Caudate nucleus (tissue), 63 donors: ENCODE measurements at places on chromosomes 4 and X.

GRCh38 chrX:117305168-117305766, 811.3 kb downstream of the KLHL13 start:
- no peak for DNase-seq

DNA sequence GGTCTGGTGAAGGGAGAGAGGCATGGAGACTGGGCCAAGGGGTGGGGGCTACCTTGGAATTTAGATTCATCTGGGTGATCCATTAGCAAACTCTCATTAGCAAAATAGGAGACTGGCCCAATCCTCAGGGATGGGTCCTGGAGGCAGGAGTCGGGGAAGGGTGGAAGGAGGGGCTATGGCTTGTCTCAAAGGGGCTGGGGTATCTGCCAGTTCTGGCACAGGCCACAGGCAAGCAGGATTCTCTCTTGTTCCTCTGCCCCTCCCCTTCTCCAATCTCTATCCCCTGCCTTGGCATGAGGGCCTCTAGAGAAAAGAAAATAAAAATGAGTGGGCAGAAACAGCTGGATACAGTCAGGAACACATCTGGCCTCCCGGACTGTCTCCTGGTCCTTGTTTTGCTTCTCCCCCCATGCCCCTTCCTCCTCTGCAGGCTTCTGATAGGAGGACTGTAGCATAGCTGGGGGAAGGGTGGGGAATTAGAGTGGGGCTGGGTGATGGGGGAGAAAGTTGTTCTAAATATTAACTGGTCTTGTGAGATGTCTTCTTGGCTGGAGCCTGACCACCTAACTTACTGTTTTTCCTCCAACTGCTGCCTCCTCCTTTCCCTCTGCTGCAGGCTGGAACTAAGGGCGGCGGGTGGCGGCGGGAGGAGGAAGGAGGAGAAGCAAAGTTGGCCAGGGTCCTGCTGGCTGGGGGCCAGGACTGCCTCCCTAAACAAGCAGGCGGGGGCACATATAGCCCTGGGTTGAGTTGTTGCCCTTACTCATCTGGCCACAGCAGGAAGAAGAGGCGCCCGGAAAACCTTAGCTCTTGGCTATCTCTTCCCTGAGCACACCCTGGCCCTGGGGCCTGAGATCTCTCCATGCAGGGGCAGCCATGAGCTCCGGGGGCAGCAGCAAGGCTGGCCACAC, 53.3 kb upstream of the LAS1L start:
- DNase-seq = no peak

DNA sequence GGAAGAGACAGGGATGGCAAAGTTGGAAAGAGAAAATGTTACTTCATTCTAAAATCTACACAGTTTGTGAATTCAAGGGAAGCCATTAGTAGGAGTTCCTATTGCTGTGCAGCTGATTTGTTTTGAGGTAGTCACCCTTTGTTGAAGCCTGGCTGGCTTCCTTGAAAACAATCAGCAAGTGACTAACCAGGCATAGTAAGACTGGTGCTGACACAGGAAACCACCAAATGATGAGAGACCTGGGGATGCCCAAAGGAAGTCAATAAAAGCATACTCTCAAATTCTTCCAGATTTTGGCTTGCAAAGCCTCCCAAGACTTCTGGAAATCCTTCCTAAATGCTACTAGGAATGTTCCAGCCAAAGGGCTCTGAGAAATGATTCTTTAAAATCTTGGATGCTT, 23.9 kb upstream of the PRDM8 start:
- DNase-seq = no peak

- peak; percentile 49 for DNase-seq
Observed at GRCh38 chr4:105474099-105474518, 247 bp upstream of the PPA2 start.

- DNase-seq = no peak
Observed at GRCh38 chr4:177297785-177298391, 11.8 kb upstream of the NEIL3 start.

DNA sequence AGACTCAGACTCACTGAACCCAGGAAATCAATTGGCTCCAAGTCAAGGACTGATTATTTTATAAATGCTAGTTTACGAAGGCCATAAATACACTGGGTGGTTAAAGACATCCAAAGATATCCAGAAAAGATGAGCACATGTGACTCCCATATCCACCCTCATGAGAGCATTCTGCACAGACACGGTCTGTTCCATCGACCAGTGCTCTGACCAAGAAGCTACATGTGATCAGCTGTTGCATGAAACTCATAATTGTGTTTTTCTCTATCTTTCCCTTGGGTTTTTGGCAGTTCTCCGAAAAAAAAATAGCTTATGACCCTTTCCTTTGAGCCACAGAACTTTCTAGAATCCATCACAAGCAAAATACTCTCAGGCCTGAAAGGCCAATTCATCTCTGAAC, 2.7 kb upstream of the PIR start:
- DNase-seq = no peak

DNA sequence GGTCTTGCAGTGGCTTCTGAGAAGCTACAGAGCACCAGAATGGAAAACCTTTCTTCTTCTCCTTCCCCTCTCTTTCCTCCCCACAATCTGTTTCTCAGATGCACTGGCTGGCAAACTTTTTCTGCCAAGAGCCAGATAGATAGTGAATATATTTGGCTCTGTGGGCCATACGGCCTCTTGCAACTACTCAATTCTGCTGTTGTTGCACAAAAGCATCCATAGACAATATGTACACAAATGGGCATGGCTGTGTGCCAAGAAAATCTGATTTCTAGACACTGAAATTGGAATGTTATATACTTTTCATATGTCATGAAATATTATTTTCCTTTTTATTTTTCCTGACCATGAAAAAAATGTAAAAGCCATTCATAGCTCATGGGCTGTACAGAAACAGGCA, 3.1 kb downstream of the PHEX start:
- no peak for DNase-seq

DNA sequence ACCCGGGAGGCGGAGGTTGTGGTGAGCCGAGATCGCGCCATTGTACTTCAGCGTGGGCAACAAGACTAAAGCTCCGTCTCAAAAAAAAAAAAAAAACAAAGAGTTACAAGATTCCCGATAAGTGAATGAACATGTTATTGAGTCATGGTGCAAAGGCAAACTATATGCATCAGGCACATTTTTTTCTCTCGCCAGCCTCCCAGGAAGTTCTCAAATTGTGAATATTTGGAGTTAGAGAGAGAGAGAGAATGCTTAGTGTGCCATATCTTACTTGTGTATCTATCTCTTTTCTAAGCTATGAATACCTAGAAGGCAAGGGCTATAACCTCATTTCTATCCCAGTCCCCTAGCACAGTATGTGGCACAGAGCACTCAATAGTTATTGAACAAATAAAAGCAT, 400.8 kb downstream of the RPA4 start:
- DNase-seq = no peak

GRCh38 chr4:78953769-78954666, 14.8 kb upstream of the PAQR3 start:
- no peak for DNase-seq

- DNase-seq = no peak
Observed at GRCh38 chr4:8132947-8133705, 25.5 kb downstream of the ABLIM2 start.

GRCh38 chr4:47913861-47914219, 543 bp downstream of the NFXL1 start:
- DNase-seq = peak; percentile 17

- DNase-seq = no peak
Observed at GRCh38 chr4:113481820-113482219, 279.7 kb downstream of the CAMK2D start.

- DNase-seq = no peak
Observed at GRCh38 chr4:112185334-112185733, 40.1 kb downstream of the FAM241A start.

- no peak for DNase-seq
Observed at GRCh38 chr4:103842637-103843239, 123.0 kb upstream of the TACR3 start.

- no peak for DNase-seq
Observed at GRCh38 chr4:169269916-169270809, 593 bp downstream of the SH3RF1 start.

GRCh38 chrX:10507181-10507580, 113.2 kb downstream of the MID1 start:
- DNase-seq = no peak

GRCh38 chrX:43165343-43165920, 387.5 kb upstream of the PPP1R2C start:
- no peak for DNase-seq

DNA sequence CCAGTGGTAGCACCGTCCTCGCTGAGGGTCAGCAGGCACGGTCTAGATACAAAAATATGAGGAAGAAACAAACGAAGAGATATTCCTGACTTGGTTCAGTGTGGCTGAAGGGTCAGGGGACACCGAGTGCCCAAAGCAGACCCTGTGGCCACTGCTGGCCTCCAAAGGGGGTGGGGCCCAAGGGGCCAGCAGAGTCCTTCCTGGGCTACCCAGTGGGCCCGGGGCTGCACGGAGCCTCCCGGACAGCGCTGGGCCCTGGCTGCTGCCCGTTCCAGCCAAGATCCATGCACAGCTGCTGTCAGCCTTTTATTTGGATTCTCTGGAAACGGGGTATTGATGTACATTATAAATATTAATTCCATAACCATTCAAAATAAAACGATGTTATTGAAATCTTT, 20.4 kb downstream of the NELFA start:
- DNase-seq = no peak

DNA sequence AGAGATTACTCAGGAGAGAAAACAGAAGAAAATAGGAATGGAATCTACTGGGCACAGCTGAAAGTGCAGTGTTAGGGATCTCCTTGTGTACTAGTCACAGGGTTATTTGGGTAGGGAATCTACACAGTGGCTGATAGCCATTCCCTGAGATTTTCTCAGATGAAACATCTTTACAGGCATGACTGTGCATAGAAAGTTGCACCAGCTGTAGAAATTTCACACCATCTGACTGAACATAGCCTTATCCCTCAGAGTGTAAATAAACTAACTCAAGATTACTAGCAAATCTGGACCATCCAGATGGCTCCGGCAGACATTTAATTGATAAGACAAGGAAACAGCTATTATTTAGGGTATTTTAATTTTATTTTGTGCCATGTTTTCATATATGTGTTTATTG, 2053.5 kb upstream of the TENM3 start:
- DNase-seq = no peak

GRCh38 chr4:24024157-24024556, 134.3 kb upstream of the PPARGC1A start:
- DNase-seq = no peak

DNA sequence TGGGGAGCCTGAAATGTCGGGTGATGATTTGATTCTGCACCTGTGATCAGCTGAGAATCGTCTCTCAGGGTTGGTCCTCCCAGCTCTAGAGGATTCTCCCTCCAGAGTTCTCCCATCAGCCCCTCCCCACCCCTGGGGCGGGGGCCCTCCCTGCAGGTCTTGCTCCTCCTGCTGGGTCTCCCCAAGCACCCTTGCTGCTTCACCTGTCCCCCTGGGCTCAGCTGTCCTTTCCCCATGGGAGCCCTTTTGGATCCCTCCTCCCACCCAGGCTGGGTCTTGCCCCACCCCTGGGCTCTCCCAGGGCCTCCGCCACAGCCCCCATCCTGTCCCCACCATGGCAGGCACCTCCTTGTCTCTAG, 22.2 kb downstream of the PSAPL1 start:
- DNase-seq = no peak

DNA sequence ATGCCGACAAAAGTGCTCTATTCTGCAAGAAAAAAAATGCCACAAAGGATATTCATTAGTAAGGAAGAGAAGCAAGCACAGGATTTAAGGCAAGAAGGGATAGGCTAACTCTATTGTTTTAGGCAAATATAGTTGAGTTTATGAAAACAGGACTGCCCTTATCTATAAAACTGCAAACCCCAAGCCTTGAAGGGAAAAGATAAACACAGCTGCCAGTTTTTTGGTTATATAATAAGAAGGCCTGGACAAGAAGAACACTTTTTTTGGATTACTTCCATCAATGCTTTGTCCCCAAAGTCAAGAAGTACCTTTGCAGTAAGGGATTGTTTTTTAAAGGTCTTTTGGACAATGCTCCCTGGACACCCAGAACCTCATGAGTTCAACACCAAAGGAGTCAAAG, 45.4 kb upstream of the WWC2 start:
- DNase-seq = no peak

GRCh38 chrX:18406531-18407266, 18.7 kb upstream of the CDKL5 start:
- DNase-seq = no peak

DNA sequence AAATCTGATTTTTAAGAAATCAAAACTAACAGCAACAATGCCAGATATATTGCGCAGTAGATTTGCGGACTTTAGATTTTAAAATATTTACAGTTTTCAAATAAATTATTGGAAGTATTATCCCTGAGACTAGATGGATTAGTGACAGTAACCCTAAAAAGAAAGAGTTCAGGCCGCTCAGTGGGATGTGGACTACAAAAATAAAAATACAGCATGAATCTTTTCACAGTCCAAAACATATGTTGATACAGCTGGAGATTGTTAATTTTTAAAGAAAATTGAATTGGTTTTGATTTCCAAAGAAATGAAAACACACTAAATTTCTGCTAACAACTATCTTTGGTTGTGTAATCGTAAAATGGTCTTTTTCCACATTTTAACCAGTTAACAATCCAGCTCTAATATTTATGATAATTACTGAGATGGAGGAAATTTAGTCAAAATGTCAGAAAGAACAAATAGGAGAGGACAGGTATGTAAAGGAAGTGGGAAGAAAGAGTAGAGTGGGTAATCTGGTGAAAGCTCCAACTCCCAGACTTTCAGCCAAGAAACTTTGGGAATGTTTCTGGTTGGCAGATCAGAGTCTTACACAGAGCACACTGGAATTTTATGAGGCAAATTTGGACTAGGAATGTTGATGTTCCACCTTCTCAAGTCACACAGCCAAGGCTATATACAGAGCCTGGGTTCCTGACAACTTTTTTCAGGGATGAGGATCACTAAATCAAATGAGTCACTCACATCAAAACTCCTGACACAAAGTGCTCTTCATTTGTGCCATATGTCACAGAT, 15.1 kb downstream of the C4orf36 start:
- no peak for DNase-seq

GRCh38 chr4:154452798-154453346, 38.7 kb downstream of the DCHS2 start:
- DNase-seq = no peak

DNA sequence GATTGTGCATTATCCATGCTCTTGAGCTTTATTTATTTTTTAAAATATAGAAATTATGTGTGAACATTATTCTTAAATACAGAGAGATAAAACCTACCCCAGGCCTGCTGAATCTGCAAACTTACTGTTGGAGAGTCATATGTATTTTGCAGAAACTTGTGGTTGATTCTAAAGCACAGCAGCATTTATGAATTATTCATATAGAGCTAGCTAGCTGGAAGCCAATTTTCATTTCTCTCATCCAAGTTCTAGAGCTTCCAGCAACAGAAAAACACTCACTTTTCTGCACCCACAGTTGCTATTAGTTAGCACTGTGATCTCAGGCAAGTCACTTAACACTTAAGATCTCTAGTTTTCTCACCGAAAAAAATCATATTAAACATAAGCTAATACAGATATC, 479.5 kb upstream of the FAM47C start:
- no peak for DNase-seq

GRCh38 chr4:78971776-78972175, 32.5 kb upstream of the PAQR3 start:
- DNase-seq = no peak

DNA sequence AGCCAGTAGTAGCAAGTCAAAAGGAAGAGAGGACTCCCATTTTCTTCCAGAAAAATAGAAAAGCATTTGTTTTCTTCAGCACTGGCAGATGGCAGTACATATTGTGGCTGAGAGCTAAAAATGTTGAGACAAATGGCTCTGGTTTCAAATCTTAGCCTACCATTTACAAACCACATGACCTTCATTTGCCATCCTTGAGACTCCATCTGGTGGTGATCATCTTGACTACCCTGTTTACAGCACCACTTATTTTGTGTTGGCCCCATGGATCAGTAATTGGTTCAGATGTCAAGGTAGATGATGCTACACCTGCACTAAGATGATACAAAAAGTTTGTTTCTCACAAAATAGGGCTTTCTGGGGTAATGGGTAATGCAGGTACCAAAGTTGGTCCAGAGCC, 951.8 kb upstream of the IGFBP7 start:
- DNase-seq = no peak
